AG04450 (cell line): ENCODE measurements at places on chromosomes 5 and 9.

DNA sequence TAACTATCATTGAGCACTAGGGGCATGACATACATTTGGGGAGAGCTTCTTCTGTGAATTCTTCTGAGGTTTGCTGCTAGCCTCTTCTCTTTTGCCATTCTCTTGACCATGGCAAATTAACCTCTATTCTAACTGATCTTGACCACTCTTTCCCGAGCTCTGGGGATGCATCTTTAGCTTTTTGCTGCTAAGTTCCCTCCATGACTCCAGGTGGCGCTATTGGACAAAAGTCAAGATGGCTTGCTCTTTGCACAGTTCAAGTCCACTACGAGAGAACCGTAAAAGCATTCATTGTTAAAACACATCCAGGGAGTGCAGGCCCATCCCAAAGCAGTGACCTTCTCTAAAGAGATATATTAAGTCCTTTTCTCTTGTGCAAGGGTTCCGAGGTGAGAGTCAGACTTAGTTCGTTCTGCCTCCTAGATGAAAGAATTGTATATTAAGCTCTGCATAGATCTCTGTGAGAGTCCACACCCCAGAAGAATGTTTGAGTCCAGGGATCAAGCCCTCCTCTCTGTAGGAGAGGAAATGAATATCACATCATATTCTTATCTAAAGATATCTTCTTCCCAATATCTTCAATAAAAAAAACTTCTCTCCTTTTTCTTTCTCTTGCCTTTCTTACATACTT lies 1152.9 kb upstream of the CDH6 start:
- no peak for DNase-seq

GRCh38 chr5:67917561-67917960 lies 298.0 kb upstream of the PIK3R1 start:
- DNase-seq, result no peak

- no peak for DNase-seq
Observed at GRCh38 chr9:86116425-86116824, 17.1 kb upstream of the GOLM1 start.

DNA sequence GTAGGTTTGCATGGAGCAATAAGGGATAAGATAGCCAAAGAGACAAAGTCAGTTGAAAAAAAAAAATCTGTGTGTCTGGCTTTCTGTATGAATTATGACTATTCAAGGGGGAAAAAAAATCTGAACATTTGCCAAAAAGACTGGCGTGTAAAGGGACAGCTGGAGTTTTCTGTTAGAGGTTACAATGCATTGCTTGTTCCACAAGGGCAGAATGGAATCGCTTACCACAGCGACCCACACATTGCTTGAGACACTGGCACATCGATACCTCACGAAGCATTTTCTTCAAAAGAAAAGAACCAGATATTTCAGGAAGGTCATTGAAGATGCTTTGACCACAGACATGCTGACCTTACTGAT lies 327.8 kb downstream of the TMEM167A start:
- no peak for DNase-seq

DNA sequence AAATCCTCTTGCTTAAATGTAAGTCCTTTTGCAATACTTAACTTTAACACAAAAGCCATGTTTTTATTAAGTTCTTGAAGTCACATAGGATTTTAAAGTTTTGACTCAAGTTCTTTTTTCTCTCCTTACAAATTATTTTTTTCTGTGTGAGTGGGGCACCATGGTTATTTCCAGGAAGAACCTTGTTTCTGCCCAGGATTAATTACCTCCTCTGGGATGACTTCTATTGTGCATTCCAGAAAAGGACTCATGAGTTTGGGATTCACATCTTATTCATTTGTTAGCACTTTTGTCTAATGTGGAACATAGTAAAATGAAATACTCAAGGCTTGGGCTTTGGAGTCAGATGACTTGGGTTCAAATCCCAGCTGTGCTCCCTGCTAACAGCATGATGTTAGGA lies 421.4 kb upstream of the WWC1 start:
- DNase-seq, result no peak

- no peak for DNase-seq
Observed at GRCh38 chr5:82349652-82350051, 71.5 kb upstream of the RPS23 start.

- no peak for DNase-seq
Observed at GRCh38 chr9:12702160-12702758, 9.1 kb downstream of the TYRP1 start.

GRCh38 chr5:103151156-103151555 lies 31.1 kb downstream of the PPIP5K2 start:
- DNase-seq, result no peak
